ENCODE measurements at places on chromosomes 7 and 10.

- DNase-seq, result no peak
Measured at GRCh38 chr10:11782793-11783557, 40.2 kb upstream of the PROSER2 start.

- no peak for DNase-seq
Measured at GRCh38 chr7:75971961-75972763, 22.2 kb downstream of the TMEM120A start.

GRCh38 chr10:75395066-75395931, 6.3 kb downstream of the ZNF503 start:
- DNase-seq, result no peak

DNA sequence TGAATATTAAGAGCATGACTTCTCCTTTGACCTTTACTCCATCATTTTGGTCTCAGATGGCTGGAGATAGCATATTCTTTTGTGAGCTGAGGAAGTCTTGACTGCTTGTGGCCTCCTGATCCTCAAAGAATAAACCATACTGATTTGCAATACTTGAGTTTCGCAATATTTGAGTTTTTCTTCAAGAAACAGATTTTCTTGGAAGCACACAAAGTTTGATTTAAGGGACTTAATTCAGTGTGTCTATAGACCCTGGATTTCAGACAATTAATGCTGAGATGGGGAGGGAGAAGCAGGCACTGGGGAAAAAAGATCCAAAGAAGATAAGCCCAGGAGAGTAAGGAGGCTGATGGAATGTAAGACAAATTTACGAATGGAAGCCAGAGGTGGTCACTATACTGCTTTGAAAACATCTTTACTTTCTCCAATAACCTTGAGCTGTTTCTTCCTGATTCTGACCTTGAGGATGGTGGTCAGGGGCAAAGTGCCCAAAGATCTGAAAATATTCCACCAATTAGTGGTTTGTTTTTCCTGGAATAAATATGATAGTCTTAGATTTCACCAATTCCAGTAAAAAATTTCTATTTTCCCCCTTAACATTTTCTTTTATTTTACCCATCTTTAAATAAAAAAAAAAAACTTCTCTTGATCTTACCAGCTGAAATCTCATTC, 7.5 kb downstream of the EPDR1 start:
- no peak for DNase-seq

DNA sequence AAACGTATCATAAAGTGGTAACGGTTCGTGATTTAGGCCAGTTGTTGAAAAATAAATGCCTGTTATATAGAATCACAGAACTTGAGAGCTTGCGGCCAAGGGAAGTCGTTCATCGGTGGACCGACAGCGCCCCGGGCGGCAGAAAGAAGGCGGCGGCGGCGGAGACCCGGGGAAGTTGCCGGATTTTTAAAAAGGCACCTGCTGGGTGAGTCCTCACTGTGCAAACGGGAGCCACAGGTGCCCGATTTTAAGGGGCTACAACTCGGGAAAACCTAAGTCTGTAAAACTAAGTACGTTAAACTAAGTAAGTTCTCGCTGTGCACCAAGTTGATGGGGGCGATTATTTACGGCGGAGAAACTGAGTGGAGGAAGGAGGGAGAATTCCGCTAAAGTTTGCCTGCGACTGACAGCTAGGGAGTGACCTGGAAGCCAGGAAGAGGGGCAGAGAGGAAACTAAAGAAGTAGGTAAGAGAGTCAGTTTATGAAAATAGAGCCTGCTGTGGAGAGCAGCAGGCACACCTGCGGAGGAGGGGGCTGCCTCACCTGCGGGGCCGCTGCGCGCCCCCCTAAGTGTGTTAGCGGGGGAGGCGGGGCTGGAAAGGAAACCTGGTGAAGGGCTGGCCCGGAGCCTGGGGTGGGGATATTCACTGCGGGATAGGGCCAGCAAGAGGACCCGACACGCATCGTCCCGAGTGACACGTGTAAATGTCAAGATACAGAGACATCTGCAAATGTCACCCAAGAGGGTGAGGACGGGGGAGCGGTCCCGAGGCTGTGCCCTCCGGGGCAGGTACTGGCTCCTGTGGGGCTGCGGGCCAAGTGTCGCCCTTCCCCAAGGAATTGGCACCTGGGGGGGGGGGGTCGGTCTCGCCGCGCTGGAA, 996 bp downstream of the ADAM12 start:
- no peak for DNase-seq

DNA sequence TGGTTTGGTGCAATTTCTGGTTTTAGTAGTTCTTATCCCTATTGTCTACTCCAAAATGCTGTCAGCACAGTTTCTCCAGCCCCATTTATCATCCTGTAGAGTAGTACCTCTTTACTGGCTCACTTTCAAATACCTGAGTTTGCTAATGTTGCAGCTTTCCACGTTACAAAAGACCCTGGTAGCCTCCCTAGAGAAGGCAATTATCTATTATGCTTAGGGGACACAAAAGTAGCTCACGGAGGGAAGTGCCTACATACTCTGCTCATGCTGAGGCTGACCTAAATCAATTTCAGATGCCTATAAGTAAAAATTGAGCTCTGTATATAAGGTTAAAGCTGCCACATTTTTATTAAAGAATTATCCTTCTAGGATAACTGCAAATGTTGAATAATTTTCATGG, 603.6 kb downstream of the CNTNAP2 start:
- no peak for DNase-seq

GRCh38 chr7:103240806-103241205, 56.4 kb upstream of the PMPCB start:
- DNase-seq, result no peak

DNA sequence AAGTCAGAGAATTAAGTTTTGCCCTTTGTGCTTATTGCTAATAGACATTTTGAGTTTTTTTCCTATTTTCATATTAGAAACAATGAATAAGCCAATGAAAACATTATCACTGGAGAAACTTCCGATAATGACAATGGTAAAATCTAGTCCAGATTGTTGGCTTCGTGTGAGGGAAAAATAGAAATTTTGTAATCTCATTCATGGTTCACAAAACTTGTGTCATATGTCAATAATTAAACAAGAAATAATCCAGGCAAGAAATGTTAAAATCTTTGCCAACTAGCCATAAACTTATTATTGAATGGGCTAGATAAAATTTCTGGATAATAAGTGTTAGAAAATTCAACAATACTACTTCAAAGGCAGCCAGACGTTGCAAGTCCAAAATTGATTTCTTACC, 36.6 kb downstream of the RNLS start:
- DNase-seq, result no peak

GRCh38 chr7:40186586-40186985, 51.8 kb downstream of the SUGCT start:
- no peak for DNase-seq

DNA sequence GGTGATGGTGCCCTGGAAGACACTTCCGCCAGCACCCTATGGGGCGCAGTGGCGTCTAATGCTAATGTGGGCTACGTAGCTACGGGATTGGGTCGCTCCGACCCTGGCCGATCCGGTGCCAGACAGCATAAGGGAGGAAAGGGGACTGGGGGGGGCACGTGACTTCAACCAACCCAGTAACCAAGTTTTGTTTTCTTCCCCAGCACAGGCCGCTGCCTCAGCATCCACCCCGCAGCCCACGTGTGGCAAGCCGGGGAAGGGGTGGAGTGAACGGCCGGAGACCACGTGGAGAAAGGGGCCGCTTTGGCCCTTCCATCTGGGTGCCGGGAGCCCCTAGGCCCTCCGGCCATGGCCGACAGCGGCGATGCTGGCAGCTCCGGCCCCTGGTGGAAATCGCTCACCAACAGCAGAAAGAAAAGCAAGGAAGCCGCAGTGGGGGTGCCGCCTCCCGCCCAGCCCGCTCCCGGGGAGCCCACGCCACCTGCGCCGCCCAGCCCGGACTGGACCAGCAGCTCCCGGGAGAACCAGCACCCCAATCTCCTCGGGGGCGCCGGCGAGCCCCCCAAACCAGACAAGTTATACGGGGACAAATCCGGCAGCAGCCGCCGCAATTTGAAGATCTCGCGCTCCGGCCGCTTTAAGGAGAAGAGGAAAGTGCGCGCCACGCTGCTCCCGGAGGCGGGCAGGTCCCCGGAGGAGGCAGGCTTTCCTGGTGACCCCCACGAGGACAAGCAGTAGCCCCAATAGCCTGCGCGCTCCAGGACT, 2.5 kb downstream of the PRR15 start:
- no peak for DNase-seq

DNA sequence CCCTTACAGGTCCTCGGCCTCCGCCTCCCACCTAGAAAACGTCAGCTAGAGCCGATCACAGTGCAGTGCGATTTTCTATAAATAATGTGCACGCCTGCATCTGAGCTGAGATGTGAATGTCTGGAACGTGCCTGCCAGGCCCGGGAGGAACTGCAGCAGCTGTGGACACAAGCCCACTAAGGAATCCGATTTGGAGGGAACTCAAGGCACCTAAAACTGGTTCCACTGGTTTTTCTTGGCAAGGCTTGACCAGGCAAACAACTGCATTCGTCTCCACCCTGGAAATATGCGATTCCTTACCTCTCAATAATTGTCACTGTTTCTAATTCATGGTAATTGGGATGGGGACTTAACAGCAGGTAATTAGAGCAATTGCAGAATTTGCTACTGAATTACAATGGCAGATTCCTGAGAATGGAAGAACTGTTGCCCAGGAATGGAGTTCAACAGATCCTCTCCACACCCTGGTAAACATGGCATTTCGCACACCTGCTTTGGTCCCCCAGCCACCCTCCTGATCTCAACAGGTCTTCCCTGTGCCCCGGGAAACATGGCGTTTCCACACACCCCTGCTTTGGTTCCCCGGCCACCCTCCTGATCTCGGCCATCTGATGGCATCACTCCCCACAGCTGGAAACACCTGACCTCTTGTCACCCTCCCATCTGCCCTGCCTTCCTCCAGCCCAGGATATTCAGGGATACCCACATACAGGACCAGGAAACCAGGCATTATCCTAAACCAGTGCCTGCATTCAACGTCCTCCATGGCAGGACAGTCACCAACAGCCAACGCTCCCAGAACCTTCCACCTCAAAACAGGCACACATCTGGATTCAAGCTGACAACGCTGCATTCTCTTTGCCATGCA, 76.0 kb downstream of the DIP2C start:
- DNase-seq, result no peak

- no peak for DNase-seq
Measured at GRCh38 chr7:17016402-17017010, 134.7 kb upstream of the AGR3 start.

GRCh38 chr10:132728741-132729140, 57.2 kb downstream of the NKX6-2 start:
- no peak for DNase-seq

GRCh38 chr10:60572511-60573194, 183.0 kb upstream of the ANK3 start:
- DNase-seq, result no peak

- DNase-seq, result peak; percentile 57
Measured at GRCh38 chr7:99392659-99393354, 15.6 kb downstream of the PDAP1 start.

GRCh38 chr10:95305606-95306317, 15.0 kb upstream of the PDLIM1 start:
- no peak for DNase-seq

- DNase-seq, result no peak
Measured at GRCh38 chr10:5512881-5513612, 11.7 kb upstream of the CALML3 start.

GRCh38 chr10:129416956-129417765, 49.9 kb upstream of the MGMT start:
- DNase-seq, result no peak

DNA sequence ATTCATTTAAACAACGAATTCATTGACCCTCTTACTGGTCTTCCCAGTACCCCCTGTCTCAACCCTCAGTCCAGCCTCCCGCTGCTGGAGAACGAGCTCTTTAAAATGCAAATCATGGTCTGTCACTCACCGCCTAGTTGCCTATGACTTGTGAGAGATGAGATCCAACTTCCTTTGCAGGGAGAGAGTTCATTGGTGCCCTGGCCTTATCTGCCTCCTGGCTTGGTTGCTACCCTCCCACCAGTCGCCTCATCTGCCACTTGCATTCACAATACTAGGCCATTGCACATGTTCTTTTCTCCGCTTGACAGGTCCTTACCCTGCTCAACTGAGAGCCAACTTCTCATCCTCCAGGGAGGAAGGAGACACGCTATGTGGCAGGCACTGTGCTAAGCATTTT, 54.0 kb upstream of the MXI1 start:
- DNase-seq, result no peak

DNA sequence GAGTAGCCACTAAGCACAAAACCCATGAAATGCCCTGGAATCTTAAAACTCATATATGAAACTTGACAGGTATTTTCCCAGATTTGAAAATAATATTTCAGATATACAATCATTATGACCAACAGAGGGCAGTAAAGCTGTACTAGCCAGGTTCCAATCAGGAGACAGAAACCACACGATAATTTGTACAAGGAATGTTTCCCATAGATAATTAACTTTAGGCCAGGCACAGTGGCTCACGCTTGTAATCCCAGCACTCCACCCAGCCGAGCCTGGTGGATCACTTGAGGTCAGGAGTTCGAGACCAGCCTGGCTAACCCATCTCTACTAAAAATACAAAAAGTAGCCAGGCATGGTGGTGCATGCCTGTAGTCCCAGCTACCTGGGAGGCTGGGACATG, 31.0 kb upstream of the NUB1 start:
- no peak for DNase-seq

DNA sequence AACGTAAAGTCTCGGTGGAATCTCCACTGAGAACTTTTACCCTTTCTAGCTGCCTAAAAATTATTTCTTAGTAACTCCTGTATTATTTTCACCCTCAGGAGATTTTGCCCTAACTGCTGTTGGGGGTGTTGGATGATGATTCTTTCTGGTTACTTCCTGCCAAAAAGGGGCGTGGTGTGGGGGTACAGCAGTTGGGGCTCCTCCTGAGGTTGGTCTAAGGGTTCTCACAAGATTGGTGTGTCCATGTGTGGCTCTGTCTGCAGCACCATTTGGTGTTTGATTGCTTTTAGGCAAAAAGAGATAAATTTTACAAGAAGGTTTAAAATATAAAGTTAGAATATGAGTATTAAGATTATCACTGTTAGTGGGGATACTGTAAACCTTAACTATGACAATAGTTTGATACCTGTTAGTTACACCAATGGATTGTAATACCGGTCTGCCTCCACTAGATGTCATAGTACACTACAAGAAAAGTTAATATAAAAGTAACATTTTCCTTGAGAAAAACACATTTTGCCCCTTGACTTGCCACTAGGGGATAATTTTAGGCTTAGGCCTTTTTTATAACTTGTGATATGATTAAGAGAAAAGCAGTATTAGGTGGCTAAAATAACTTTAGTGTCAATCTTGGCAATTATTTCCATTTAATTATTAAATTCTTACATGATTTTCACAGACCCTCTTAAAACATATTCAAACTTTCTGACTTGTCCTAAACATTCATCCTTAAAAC, 928.7 kb downstream of the IPMK start:
- DNase-seq, result no peak

DNA sequence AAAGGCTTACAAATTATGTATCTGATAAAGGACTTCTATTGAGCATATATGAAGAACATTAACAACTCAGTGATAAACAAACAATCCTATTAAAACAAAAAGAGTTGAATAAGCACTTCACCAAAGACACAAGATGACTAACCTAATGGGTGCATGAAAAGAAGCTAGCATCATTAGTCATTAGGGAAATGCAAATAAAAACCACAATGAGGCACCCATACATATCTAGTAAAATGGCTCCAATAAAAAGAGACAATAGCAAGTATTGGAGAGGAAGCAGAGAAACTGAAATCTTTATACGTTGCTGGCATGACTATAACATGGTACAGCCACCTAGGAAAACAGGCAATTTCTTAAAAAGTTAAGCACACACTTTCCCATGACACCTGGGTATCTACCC, 77.6 kb upstream of the ZMIZ1 start:
- DNase-seq, result no peak
